CD8-positive, alpha-beta memory T cell (primary cell): ENCODE measurements at places on chromosomes 5 and 9.

DNA sequence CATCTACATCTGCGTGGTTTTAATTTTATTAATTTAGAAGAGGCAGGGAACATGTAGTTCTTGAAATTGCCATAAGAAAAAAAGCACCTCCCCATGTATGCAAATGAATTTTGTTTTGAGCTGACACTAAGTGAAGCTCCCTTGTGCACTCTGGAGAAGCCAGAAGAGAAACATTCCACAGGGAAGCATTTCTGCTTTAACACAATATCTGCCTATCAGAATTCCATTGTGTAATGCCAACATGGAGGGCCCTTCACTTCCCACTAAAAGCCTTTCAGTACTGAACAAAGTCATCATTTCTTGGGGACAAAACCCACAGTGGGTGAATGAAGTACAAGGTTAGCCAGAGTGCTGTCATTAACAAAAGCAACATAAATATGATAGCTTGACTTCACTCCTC lies 59.7 kb downstream of the PRELID2 start:
- no peak for DNase-seq
- H3K4me1 ChIP-seq = no peaks in the 10 kb centered on the region
- H3K27me3 ChIP-seq = no peaks in the 10 kb centered on the region
- no peak overlapping the region for H3K4me3 ChIP-seq
- H3K27ac ChIP-seq = no peak overlapping the region

DNA sequence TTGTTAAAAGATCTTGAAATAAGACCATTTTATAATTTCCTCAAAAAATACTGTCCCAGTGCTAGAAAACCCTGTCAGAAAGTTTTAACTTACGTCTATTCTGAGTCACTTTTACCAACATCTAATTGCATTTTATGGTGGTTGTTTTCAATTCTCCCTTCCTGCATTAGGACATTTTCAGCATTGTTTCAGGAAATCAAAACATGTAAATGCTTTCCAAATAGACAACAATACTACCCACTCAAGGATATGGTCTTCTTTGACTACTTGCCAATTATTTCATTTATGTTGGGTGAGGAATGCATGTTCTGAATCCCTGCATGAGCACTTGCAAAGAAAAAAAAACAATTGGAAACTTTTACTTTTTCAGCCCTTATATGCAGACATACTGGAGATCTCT lies 284.6 kb upstream of the PDE4D start:
- no peaks in the 10 kb centered on the region for H3K36me3 ChIP-seq
- no peak overlapping the region for H3K4me3 ChIP-seq
- H3K27me3 ChIP-seq = no peaks in the 10 kb centered on the region
- H3K27ac ChIP-seq = no peak overlapping the region
- no peak for DNase-seq

DNA sequence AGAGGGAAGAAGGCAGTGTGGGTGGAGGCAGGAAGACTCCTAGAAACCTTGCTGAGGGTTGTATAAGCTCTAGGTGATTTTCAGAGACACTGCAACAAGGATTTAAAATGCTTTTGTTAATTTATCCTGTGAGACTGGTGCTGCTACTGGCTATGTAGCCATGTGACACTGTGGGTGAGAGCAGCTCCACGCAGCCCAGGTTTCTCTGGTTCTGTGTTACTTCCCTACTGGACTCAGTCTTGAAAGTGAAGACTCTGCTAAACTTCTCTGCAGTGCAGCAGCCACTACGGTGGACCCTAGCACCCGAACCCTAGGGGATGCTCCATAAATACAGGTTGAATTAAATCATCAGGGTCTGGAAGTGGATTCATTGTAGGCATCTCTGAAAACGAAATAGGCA lies 25.8 kb upstream of the EFNA5 start:
- H3K4me1 ChIP-seq = no peaks in the 10 kb centered on the region
- no peaks in the 10 kb centered on the region for H3K36me3 ChIP-seq
- no peak overlapping the region for H3K27ac ChIP-seq
- H3K27me3 ChIP-seq = no peaks in the 10 kb centered on the region

DNA sequence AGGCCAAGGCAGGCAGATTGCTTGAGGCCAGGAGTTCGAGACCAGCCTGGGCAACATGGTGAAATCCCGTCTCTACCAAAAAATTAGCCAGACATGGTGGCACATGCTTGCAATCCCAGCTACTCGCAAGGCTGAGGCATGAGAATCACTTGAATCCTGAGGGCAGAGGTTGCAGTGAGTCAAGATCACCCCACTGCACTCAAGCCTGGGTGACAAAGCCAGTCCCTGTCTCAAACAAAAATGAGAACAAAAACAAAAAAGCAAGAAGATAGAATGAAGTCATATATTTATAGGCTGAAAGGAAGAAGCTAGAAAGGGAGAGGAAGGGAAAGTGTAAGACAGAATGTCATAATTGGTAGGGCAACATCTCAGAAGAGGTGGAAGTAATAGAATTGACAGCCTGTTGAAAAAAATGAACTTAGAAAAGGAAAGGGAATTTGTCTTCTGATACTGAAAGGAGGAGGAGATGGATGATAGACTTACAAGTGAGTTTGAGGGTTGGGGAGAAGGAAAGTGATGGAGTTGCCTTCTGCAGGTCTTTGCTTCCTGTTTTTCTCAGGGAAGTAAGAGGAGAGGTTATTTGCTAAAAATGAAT lies 32.2 kb downstream of the CARD6 start:
- no peak overlapping the region for H3K27ac ChIP-seq
- H3K36me3 ChIP-seq = no peaks in the 10 kb centered on the region
- no peak overlapping the region for H3K4me3 ChIP-seq
- H3K27me3 ChIP-seq = no peaks in the 10 kb centered on the region
- no peaks in the 10 kb centered on the region for H3K4me1 ChIP-seq

- DNase-seq = no peak
- no peak overlapping the region for H3K4me3 ChIP-seq
- H3K36me3 ChIP-seq = no peaks in the 10 kb centered on the region
- no peak overlapping the region for H3K27ac ChIP-seq
- no peaks in the 10 kb centered on the region for H3K4me1 ChIP-seq
Measured at GRCh38 chr5:96054311-96055030, 92.8 kb upstream of the ELL2 start.

- no peak for DNase-seq
- no peaks in the 10 kb centered on the region for H3K27me3 ChIP-seq
- no peak overlapping the region for H3K27ac ChIP-seq
- H3K36me3 ChIP-seq = no peaks in the 10 kb centered on the region
- H3K4me3 ChIP-seq = no peak overlapping the region
- no peaks in the 10 kb centered on the region for H3K4me1 ChIP-seq
Measured at GRCh38 chr5:107894361-107894760, 223.6 kb upstream of the EFNA5 start.
